H7 (cell line): ENCODE measurements at places on chromosomes 3 and 15.
A peak's percentile ranks its signal among the peaks of the same experiment; 100 is the strongest.

GRCh38 chr3:65928110-65928509 lies 110.6 kb downstream of the MAGI1 start:
- DNase-seq: no peak

DNA sequence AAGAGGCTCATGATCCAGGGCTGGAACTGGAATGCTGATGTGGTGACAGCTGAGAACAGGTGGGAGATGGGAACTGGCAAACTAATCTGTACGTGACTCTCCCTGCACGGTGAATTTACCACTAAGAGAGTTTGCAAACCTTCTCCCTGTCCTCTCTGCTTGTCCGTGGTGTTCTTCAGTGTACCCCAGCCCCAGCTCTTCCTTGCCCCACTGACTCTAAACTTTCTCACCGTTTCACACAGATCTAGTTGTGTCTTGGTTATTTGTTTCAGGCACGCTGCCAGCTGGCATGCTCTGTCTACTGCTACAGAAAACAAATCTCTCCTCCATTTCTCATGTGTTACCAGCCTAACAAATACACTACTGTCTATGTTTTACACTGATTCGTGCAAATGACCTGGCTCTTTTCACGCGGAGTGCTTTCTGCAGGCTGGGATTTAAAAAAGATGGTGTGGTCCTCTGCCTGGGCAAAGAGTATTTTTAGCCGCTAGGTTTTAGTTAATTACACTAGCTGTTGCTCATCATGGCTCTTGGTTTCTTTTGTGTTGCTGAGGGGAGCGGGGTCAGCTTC lies 192.7 kb upstream of the LRIG1 start:
- no peak for DNase-seq

GRCh38 chr3:78183906-78184599 lies 1144.2 kb downstream of the ROBO2 start:
- DNase-seq: no peak

DNA sequence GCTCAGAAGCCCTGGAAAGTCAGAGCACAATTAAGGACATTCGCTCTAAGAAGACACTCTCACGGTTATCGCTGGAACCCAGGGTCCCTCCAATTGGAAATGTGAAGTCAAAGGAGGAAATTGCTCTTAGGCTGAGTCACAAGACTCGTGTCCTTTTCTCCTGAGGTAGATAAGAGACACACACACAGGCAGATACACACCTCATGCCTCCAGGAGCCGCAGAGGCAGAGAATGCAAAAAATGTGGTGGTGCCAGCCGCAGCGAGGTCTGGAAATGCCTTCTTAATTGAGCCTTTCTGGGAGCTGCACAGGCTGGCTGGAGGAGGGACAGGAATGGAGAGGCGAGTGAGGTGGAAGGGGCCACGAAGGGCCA lies 189.3 kb downstream of the OPA1 start:
- DNase-seq: no peak

GRCh38 chr3:99499235-99500158 lies 138.9 kb upstream of the COL8A1 start:
- peak; percentile 41 for DNase-seq

DNA sequence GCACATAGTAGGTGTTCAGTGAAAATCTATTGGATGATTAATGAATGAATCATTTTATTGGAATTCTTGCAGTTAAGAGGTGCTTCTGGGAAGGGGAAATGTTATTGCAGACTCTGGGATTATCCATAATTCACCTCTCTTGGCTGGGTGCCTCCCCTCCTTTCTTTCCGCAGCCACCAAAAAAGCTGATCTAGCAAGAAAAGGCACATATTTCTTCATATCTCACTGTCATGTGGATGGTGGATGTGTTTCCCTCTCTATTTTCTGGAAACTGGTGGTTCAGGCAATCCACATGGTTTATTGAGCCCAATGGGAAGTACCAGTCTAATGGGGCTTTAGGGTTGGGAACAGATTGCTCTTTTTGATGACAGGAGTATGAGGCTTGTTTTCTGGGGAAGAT lies 151.1 kb upstream of the ROPN1 start:
- no peak for DNase-seq

DNA sequence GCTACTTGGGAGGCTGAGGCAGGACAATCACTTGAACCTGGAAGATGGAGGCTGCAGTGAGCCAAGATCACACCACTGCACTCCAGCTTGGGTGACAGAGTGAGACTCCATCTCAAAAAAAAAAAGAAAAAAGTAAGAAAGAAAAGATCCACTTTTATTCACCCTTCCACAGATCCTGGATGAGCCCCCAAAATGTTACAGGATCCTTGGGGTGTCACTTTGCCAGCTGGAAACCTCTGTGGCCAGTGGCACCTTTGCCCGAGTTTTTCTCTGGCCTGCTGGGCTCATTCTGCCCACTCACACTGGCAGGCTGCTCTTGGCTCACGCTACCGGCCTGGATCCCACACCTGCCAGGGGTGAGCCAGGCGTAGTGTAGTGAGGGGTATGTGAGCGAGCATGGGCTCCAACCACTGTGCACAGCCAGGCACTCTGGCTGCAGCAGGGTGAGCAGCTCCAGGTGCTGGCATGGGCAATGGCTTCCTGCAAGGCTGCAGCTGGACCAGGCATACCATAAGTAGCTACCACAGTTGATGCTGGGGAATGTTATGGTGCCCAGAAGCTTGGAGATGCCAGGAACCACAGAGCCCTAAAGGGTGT lies 57.8 kb upstream of the C15orf39 start:
- no peak for DNase-seq

DNA sequence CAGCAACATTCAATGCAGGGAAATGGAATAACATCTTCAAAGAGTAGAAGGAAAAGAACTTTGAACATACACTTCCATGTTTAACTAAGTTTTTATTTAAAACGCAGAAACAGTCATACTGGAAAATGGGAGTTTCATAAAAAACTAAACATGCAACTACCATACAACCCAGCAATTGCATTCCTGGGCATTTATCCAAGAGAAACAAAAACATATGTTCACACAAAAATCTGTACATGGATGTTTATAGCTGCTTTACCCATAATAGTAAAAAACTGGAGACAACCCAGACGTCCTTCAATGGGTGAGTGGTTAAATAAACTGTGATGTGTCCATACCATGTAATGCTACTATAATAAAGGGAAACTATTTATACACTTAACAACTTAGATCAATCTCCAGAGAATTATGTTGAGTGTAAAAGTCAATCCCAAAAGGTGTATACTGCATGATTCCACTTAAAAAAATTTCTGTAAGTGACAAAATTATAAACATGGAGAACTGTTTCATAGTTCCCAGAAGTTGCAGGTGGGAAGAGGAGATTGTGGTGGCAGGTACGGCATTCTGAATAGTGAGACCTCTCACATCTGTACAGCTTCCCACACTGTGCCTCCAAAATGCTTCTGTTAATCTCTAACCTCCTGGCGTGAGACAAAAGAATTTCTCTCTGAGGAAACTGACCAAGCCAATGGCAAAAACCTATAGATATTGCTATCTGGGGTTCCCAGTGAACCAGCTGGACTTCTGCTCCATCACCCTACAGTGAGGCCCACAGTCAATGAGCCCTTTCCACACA lies 23.1 kb downstream of the ISG20 start:
- DNase-seq: no peak

DNA sequence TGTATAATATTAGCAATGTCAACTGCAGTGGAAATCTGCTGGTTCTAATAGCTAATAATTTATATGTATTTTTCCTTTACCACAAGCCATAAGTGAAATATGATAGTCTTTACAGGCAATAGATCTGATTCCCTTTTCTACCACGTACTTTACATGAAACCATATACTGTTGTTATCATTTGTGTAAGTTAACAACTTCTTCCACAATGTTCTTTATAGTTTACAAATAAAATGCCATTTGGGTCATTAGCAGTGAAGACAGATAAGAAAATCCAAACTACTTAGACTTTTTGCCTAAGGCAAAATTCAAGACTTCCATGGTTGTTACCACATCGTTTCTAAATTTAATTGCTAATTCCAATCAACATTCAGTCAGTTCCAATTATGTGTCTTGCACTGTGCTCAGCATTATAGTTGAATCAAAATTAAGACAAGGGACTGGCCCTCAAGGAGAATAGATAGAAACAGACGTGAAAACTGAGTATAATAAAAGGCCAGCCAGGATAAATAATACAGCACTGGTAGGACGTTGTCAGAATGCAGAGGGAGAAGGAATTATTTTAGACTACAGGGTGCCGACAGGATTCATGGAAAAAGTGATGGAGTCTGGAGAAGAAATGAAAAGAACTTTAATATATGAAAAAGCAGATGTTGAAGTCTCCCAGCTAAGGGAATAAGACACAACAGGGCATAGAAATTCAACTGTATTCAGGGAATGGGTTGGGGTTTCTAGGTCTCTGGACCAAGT lies 249.8 kb downstream of the ALCAM start:
- no peak for DNase-seq

DNA sequence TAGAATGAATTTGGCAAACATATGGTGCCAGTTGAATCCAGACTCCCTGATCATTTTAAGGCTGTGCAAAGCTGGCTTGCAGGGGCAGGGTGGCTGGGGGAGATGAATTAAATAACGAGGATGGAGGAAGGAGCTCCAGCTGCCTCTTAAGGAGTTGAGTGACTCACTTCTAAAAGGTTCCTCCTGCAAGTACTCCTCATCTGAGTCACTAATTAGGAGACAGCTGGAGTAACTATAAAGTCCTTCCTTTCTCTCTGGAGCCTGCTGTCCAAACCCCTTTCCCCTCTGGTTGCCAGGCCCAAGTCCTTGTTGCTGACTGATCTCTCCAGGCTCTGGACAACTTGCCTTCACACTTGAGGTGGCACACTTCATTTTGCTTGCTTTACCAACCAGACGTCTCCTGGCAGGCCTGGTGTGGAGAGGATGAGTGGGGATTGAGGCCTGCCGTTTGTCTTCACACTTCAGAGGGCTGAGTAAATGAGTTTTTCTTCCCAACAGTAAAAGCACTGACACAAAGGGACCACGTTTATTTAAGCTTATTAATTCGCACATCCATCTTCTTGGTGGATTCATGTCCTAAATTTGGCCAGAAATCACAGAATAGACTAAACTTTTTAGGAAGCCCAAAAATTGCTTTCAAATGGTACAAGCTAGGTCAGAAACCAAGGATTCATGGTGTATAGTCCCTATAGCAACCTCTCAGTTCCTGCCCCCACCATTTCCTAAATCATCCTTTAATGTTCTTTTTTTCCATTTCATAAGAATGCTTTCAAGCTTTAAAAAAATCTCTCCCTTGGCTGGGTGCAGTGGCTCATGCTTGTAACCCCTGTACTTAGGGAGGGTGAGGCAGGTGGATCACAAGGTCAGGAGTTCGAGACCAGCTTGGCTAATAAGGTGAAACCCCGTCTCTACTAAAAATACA lies 90.5 kb upstream of the MYRIP start:
- DNase-seq: no peak

- DNase-seq: no peak
Observed at GRCh38 chr15:25690673-25691543, 172.2 kb downstream of the ATP10A start.

GRCh38 chr3:110806924-110807323 lies 264.7 kb upstream of the NECTIN3 start:
- DNase-seq: no peak

GRCh38 chr3:129070086-129070885 lies 9.7 kb downstream of the GP9 start:
- DNase-seq: no peak

DNA sequence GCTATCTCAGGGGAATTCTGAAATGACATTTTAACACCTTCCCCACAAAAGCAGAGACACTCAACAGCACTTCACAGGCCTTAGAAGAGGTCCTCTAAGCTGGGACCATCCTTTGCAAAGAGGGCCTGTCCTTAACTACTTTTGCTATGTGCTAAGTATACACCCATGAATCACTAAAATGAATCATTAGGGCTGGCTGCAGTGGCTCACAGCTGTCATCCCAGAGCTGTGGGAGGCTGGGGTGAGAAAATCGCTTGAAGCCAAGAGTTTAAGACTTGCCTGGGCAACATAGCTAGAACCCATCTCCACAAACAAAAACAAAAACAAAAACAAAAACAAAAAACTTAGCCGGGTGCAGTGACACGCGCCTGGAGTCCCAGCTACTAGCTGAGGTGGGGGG lies 53.9 kb upstream of the MELTF start:
- DNase-seq: no peak

DNA sequence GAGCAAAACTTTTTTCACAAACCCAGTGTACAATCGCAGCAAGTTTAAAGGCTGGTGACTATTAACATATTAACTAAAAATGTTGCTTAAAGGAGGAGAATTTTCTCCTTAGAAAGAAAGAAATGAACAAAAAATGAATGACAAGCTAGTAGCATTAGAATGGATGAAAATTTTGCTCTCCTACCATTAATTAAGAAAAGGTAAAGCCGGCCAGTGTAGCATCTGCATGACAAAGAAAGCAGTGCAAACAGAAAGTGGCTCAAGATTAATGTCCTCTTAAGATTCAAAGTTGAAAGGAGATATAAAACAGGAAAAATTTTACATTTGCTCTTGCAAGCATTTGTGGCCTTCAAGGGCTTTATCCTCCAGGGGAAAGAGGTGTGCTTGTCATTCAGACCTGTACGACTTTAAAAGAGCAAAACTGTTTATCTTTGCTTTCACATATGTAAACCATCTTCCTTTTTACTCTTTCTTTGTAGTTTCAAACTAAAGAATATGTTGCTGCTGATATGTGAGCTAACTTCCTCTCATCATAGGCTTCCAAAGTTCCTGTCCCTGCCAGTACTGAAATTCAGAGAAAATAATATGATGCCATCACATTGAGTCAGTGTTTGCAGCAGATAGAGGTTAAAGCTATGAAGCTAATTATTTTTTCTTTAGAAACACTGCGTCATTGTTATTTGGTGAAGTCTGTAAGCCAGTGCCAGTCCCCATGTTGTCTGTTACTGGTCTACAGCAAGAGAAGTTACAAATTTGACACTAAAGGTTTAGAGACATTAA lies 439.1 kb upstream of the GRM7 start:
- DNase-seq: no peak

GRCh38 chr3:13005301-13005700 lies 67.9 kb downstream of the IQSEC1 start:
- DNase-seq: peak; percentile 46
